ENCODE measurements at places on chromosomes 4 and X.
A peak's percentile ranks its signal among the peaks of the same experiment; 100 is the strongest.

DNA sequence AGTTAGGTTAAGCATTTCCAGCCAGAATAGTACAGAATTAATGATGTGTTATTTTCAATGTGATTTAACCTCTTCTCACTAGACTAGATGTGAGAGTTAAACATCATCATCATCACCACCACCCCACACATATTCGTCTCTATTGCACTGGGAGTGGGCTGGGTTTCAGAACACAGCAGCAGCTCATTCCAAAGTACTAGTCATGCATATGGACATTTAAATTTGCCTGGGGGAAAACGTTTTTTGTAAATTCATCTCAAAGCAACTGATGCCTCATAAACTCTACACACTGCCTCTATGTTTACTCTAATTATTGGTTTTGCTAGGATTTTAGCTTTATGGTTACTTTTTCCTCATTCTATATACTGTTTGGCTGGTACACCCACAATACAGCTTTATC is 509.1 kb downstream of the PPP4R3C start:
- DNase-seq = no peak

DNA sequence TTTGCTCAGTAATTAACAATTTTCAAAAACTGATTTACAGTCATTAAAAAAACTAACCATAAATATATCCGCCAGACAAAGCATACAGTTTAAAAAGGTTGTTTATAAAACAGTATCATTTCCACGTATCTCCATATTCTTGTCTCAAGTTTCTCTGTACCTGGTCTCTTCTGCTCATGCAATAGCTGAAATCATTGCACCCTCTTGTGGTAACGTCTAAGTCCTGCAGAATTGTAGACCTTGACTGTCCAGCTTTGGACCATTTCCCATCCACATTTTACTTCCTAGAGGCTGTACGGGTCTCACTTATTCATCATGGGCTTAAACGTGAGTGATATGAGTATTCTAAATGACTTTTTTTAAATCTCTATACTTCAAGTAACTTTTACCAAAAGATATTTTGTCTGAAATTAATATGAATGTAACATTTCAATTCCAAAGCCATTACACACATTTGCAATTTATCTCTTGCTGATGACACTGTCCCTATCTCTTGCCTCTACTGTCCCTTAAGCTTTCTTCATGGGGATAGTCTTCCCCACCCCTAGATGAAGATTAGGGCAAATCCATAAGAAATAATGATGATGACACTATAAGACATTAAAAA is 118.5 kb downstream of the BTC start:
- no peak for DNase-seq

DNA sequence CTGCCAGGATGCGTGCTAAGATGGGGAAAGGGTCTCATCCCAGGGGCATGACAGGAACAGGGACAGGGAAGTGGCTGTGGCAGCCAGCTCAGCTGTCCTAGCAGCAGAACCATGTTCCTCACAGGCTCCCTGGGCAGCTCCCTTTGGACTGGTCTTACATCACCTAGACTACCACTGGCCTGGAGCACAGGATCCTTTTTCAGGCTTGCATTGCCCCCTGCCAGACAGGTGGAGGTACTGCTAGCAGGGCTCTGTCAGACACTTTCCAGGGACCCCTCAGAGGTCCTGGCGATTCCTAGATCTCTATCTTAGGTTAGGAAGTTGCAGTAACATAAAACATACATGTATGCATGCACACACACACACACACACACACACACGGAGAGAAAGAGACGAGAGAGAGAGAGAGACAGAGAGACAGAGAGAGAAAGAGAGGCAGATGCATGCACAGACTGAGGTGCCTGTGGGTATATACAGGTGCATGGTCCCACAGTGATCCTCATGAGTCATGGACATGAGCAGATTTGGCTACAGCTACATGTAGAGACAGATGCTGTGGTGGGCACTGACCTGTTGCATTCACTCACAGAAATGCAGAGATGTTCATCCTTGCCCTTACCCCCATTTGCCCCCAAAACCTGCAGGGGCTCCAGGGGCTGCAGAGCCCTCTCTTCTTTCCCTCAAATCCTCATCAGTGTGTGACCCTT is 63.6 kb downstream of the STARD8 start:
- DNase-seq = peak; percentile 38

GRCh38 chr4:161936625-161937550 is 226.9 kb downstream of the FSTL5 start:
- DNase-seq = no peak

GRCh38 chrX:22999696-23000223 is at the start of gene DDX53:
Gene DDX53 (plus strand): TSS chrX:22999960. CDS start chrX:23000058, 98 bp downstream.
- no peak for DNase-seq

DNA sequence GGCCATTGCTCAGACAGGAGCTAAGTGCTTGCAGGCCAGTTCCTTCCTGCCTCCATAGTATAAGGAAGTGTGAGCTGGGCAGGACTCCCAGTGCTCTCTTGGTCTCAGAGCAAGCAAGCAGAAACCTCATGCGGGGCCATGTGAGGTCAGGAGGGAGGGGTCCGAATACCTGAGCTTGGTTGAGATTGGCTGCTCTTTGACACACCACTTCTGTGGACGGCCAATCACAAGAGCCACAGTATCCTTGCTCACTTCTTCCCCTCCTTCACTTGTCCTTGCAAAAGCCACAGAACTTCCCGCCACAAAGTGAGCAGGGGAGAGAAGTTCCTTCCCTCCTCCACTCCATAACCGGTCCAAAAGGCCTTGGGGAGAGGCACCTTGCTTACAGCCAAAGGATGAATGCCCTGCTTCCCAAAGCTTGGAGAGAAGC is 56.7 kb downstream of the PRPS1 start:
- no peak for DNase-seq

GRCh38 chr4:35970366-35970960 is 273.9 kb downstream of the ARAP2 start:
- no peak for DNase-seq

DNA sequence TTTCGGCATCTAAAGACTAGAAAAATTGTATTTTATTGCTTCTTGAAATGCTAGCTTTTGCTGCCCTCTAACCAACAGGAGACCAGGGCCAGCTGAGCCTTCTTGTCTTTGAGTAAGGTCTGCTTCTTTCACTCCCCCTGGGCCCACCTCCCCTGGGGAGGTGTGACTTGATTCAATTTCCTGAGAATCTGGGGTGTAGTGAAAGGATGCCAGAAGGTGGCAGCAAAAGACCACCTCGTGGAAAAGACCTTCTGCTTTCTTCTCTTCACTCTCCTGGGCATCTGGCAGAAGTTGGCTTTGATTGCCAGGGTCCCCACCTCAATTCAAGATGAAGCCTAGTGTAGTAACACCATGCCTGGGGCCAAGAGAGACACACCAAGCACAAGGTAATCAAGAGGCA is 96.5 kb upstream of the MAOA start:
- DNase-seq = no peak

DNA sequence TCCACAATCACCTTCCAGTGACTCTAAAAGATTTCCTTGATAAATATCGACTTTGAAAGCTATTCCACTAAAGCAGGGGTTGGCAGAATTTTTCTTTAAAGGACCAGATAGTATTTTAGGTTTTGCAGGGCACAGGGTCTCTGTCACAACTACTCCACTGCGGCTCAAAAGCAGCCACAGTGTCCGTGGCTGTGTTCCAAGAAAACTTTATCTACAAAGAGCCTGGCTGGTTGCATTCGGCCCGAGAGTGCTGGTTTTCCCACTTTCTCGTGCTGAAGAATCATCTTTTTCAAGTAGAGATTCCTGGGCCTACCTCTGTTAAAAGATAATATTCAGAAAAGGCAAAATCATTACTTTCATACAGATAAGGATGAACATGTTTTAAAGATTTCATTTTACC is 55.6 kb downstream of the TSPAN7 start:
- no peak for DNase-seq

DNA sequence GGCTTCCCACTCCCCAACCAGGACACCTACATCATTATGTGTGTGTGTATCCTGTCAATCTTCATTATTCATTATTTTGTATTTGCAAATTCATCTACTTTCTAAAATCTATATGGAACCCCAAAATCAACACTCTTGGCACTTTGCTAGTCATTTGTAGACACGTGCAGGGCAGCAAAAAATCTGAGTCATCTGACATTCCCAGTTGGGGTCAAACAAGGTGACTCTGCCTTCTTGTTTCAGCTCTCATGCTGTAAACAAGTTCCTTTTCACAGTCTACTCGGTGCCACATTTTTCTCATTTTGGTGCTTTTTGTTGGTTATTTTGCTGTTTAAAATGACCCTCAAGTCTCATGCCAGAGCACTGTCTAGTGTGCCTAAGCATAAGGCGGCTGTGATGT is 5.9 kb downstream of the MRFAP1L1 start:
- DNase-seq = no peak

GRCh38 chrX:151902813-151903591 is 9.7 kb upstream of the MAGEA4 start:
- DNase-seq = no peak

- DNase-seq = no peak
These were observed 34.3 kb upstream of the GRPR start for GRCh38 chrX:16089086-16089485.

DNA sequence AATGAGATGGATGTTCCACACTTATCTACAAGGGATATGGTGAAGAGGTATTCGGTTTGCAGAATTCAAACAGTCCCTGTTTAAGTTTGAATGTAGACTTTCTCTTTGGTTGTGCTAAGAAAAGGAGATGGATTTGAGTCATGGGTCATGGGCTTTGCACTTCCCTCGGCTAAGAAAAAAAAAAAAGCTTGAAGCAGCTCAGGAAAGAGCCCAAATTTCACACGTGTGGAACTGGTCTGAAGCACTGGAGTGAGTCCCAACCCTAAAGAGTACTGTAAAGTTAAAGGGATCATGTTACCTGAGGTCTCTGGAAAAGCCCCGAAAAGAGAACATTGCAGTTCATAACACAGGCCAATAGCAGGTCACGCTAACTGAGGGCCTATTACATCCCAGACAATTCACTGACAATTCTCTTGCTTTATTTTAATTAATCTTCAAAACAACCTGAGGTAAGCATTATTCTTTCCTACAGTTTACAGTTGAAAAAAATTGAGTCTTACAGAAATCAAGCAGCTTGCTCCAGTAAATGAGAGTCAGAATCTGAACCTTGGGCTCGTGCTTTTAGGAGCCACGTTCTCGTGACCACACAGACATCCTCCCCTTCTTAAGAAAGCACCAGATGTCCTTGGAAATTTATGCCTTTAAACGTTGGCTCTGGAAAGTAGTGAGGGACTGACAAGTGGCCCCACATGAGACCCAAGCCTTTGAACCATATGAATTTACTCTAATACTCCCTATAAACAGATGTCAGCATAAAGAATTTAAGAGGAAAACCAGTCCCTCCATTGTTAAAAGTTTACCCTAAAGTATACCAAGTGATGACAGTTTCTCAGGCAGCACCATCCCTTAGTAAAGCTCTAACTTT is 89.3 kb downstream of the MAD2L1 start:
- DNase-seq = no peak

- no peak for DNase-seq
These were observed 10.6 kb downstream of the TSC22D3 start for GRCh38 chrX:107764845-107765608.

- DNase-seq = no peak
These were observed 1.2 kb downstream of the HHIP start for GRCh38 chr4:144647095-144647561.

DNA sequence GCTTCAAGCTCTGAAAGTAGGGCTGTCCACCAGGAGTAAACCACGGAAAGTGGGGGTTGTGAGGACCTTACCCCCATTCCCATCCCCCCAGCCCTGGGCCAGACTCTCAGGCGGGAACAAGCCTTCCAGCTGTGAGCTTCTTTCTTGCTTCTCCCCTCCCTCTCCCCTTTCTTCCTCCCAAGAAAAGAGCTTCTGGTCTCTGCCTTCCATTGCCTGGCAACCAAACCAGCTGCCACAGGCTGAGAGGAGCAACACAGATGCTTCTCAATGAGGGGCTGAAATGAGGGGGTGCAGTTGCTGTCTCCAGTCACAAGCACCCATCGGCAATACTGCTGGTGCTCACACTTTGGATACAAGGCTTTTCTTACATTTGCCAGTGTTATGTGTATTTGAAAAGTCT is 72.5 kb downstream of the SLC16A2 start:
- DNase-seq = no peak

Measured in GM12892 (cell line).